B cell (primary cell): ENCODE measurements at places on chromosomes 6 and 20.

DNA sequence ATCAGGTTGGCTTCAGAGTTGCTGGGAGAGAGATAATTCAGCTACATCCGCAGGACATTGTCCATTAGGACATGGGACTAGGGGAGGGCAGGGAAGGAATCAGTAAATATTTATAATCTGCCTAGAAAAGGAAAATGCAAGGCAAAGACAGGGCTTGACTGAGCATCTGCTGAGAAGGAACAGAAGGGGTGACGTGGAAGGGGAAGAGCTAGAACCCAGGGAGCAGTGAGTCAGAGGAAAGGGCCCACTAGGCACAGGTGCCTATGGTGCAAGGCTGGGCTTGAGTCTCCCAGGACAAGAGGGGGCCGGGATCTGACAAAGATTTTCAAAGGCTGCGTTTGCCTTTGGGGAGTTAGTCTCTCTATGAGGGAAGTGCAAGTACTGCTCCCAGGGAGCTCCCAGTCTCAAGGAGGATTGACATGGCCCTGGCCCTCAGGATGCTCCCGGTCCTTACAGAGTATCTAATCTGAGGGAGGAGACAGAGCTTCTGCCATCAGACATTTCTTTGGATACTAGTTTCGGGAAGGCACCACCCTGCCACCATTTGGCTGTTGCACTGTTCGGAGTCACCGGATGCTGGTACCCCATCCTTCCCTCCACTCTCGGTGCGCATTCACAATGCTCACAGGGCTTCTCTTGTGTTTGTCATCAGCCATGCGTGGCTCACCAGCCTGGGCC, 21.9 kb downstream of the VEGFA start:
- no peaks in the 10 kb centered on the region for H3K27me3 ChIP-seq
- no peak overlapping the region for H3K4me3 ChIP-seq
- H3K36me3 ChIP-seq, result no peaks in the 10 kb centered on the region
- H3K4me1 ChIP-seq, result no peaks in the 10 kb centered on the region
- DNase-seq, result no peak
- H3K27ac ChIP-seq, result no peak overlapping the region

DNA sequence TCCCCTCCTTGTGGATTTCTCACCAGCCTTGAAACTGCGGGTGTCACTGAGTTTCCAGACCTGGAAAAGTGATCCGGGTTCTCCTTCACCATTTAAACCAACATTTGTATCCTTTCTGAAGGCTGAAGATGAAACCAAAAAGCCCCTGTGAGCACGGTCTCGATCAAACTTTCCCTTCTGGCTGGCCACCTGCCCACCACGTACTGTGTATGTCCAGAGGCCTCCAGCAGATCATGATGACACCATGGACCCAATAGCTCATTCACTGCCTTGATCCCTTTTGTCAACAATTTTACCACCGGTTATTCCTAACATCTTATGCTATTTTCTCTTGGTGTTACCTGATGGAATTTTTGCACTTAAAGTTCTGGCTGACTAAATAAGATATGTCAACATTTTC, 15.6 kb downstream of the ULBP1 start:
- DNase-seq, result no peak
- no peaks in the 10 kb centered on the region for H3K36me3 ChIP-seq
- peaks cover 3% of the 10 kb centered on the region for H3K4me1 ChIP-seq
- H3K27me3 ChIP-seq, result peaks cover 40% of the 10 kb centered on the region

- no peaks in the 10 kb centered on the region for H3K36me3 ChIP-seq
- no peak overlapping the region for H3K27ac ChIP-seq
- no peak overlapping the region for H3K4me3 ChIP-seq
- peaks cover 16% of the 10 kb centered on the region for H3K27me3 ChIP-seq
Measured at GRCh38 chr6:37691904-37692806, 5.5 kb downstream of the MDGA1 start.

DNA sequence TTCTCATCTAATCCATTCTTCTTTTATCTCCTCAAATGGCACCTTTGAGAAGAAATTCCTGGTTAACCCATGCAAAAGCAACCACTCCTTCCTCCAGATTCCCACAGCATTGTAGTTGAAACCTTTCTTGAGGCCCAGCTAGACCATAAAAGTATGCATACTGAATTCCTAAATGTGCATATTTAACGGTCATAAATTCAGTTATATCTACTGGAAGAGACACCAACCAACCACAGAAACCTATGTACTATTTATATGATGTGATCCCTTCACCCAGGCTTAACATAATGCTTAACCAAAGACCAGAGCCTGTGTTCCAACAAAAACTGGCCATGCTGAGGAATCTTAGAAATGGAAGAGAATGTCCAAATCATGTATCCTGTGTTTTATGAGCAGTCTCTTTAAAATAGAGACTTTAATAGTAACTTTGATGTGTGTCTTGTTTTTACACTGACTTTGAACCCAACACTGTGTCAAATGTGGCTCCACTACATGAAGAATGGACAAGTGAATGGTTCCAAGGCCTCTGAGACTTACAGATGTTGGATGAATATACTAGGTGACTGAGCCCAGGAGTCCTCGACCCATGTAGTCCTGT, 11.4 kb upstream of the TAF8 start:
- H3K4me3 ChIP-seq, result peak overlapping the region; percentile 23
- peaks cover 37% of the 10 kb centered on the region for H3K4me1 ChIP-seq
- peak overlapping the region; percentile 22 for H3K27ac ChIP-seq
- H3K36me3 ChIP-seq, result no peaks in the 10 kb centered on the region

DNA sequence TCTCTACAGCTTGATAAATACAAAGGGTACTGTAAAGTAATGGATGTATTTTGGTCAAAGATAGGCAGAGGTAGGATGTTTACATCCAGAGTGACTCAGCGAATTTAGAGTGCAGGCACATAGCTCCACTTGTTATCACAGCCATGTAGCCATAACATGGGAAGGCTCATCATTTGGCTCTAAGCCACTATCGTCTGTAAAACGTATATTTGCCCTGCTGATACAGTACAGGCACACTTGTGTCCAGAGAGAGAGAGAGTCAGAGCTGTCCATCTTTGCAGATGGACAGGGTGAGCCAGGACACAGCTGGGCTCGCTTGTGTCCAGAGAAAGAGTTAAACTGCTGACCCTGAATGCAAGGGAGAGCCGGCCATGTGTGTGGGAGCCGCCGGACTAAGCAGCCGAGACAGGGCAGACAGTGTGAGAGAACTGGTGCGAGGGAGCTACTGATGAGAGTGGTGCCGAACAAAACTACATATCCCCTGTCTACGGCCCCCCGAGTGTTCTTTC, 619.0 kb downstream of the DOK5 start:
- DNase-seq, result no peak
- no peaks in the 10 kb centered on the region for H3K27me3 ChIP-seq
- no peak overlapping the region for H3K27ac ChIP-seq
- no peak overlapping the region for H3K4me3 ChIP-seq
- H3K4me1 ChIP-seq, result no peaks in the 10 kb centered on the region

DNA sequence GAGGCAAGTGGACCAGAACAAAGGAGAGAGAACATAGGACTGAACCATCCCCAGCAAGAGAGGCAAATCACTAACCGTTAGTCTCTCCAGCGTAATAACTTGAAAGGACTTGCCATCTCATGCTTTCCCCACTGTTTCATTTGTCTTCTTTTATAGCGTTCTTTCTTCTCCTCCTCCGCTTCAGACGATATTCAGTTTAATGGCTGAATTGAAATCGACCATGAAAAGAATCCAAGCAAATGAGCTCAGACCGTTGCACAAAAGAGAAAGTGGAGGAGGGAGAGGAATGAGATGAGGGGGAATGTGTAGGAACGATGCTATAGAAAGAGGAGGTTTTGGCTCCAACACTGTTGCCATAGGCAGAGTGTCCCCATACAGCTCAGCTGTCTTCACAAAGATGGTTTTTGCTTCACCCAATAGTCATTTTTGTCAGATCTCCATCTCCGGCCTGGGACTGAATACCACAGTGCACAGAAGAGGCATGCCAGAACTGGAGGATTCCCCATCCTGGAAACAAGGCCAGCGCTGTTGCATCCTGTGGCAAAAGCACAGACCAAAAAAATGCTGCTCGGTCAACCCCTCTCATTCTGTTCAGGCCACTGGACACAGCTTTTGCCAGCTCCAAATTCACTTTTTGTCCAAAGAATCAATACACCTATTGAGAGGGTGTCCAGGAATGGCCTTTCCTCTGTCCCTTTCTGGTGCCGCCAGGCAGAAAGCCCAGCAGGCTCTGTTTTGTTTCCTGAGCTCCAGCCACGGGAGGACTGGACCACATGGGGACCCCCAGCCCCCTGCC, 176.1 kb downstream of the ID4 start:
- no peak for DNase-seq
- no peaks in the 10 kb centered on the region for H3K36me3 ChIP-seq

DNA sequence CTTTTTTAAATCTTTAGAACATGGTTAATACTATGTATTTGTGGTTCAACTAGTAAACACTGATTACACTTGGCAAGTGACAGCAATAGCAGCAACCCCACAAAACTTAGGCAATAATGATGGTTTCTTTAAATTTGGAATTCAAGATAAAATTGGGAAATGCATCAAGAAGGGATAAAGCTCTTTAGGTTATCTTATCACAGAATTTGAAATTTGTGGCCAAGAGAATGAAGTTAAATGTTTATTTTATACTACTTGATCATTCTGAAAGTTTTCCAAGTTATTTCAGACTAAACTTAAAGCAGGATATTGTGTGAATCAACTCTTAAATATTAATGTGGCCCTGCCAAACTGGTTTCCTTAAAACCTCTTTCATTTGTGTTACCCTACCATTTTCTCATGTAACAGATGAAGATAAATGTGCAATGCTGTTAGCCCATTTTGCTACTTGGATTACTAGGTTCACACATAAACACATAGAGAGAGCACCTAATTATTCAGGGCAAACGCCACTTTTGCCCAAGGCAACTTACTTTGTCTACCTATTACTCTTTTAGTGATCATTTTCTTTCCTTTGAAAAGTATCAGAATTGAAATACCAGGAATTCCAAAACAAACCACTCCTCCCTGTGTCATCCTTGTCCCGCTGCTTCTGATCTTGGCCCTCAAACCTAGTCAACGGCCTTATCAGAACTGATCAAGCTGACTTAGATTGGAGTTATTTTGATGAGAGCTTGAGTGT, 186.7 kb upstream of the TENT5A start:
- no peak overlapping the region for H3K27ac ChIP-seq
- H3K4me3 ChIP-seq, result no peak overlapping the region
- no peak for DNase-seq
- no peaks in the 10 kb centered on the region for H3K27me3 ChIP-seq
- H3K36me3 ChIP-seq, result no peaks in the 10 kb centered on the region

DNA sequence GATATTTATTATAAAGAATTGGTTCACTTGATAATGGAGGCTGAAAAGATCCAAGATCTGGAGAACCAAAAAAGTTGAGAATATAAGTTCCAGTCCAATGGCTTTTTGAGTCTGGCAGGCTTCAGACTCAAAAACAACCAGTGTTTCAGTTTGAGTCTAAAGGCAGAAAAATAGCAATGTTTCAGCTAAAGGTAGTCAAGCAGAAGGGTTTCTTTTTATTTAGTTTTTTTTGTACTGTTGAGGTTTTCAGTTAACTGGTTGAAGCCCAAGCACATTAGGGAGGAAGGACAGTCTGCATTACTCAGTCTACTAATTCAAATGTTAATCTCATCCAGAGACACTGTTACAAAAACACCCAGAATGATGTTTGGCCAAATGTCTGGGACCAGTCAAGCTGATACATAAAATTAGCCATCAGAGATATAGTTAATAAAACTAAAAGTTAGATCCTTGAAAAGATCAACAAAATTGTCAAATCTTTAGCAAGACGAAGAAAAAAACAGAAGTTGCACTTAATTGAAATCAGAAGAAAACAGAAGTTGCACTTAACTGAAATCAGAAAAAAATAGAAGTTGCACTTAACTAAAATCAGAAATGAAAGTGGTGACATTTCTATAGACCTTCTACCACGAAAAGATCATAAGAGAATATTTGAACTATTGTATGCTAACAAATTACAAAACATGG, 980.3 kb upstream of the FLRT3 start:
- peak overlapping the region; percentile 27 for H3K4me3 ChIP-seq
- peak overlapping the region; percentile 84 for H3K27ac ChIP-seq
- peak; percentile 55 for DNase-seq

GRCh38 chr20:25389401-25389857, 1.2 kb downstream of the ABHD12 start:
- no peaks in the 10 kb centered on the region for H3K36me3 ChIP-seq
- peak overlapping the region; percentile 81 for H3K4me3 ChIP-seq
- peaks cover 7% of the 10 kb centered on the region for H3K4me1 ChIP-seq
- no peak for DNase-seq
- H3K27ac ChIP-seq, result no peak overlapping the region

DNA sequence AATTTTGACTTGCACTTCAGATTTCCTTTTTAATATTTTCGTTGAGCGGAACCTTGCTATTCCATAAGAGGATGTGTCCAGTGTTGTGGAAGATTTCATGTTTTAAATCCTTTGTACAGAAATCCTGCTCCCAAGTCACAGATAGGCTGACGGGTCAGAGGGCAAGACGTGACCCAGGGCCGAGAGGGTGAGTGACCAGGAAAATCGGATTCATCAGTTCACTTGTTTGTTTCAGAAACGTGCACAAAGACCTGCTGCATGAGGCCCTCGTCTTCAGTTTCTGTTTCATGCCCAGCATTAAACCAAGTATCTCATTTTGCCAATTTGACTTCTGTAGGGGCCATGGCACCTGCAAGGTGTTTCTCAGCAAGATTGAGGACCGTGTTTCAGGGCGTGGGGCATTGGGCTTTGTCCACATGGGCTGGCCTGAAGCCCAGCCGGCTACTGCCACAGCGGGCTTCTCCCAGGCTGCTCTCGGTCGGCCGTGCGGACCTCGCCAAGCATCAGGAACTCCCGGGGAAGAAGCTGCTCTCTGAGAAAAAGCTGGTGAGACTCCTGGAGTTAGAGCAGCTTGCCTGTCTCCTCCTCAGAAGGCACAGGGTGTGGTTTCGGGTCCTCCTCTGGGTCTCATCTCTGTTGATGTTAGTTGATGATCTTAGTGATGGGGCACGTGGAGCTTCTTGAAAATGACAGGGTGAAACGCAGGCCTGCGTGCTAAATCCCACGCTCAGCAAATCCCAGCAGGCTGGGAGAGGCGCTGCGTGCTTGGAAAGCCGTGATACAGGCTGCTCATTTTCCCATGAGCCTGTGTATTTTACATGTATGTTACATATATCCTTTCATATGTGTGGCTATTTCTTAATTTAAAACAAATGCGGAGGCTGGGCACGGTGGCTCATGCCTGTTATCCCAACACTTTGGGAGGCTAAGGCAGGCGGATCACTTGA, 10.5 kb downstream of the MTG2 start:
- H3K27ac ChIP-seq, result no peak overlapping the region
- no peaks in the 10 kb centered on the region for H3K27me3 ChIP-seq
- peaks cover 4% of the 10 kb centered on the region for H3K36me3 ChIP-seq
- DNase-seq, result no peak

DNA sequence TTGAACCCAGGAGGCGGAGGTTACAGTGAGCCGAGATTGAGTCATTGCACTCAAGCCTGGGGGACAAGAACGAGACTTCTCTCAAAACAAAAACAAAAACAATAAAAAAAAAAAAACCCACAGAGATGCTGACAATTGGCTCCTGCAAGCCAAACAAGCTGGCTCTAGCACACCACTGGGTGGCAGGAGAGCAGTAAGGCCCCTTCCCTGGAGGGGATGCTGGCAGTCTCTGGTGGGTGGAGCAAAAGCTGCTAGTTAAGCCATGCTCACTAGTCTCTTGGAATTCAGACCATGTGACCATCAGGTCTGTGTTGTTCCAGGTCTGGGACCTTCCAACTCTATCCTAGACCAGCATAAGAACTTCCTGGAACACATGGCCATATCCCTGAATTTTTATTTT, 18.9 kb upstream of the DSN1 start:
- no peak overlapping the region for H3K27ac ChIP-seq
- H3K27me3 ChIP-seq, result no peaks in the 10 kb centered on the region
- peak; percentile 56 for DNase-seq
- H3K4me3 ChIP-seq, result no peak overlapping the region
